MCF 10A (cell line): ENCODE measurements at places on chromosomes 16 and 17. TPM values are rescaled to one million over a fixed set of nuclear protein-coding genes. Genes with fewer than 3 reads are reported as not detected.

GRCh38 chr16:23670137-23670776, 8.4 kb upstream of the PLK1 start:
- peak; percentile 20 for DNase-seq

- no peak for DNase-seq
These were observed 34.8 kb downstream of the TIMM22 start for GRCh38 chr17:1031711-1032110.

- no peak for DNase-seq
These were observed 20.9 kb downstream of the KLHDC4 start for GRCh38 chr16:87744750-87745514.

- DNase-seq: peak; percentile 34
These were observed 210.4 kb downstream of the CA10 start for GRCh38 chr17:51948128-51948527.

GRCh38 chr16:68445458-68445857, 2.9 kb downstream of the SMPD3 start:
- peak; percentile 88 for DNase-seq

GRCh38 chr17:2043785-2044184, 2.0 kb downstream of the OVCA2 start:
- peak; percentile 67 for DNase-seq

DNA sequence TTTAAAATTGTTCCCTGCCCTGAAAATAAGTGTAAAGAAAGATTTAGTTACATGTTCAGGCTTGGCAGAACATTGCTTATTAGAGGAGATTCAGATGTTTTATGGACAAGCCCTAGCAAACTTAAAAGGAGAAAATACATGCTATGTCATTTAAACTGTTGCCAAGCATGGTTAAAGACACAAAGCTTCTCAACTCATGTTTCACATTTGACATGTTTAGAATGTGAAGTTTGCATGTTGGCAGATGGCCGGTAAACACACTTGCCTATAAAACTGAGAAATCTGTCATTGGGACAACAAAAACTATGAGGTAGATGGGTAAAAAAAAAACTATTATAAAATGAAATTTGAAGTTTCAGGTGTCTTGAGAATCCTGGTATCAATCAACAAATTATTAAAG, 5.8 kb downstream of the KRTAP29-1 start:
- DNase-seq: no peak

DNA sequence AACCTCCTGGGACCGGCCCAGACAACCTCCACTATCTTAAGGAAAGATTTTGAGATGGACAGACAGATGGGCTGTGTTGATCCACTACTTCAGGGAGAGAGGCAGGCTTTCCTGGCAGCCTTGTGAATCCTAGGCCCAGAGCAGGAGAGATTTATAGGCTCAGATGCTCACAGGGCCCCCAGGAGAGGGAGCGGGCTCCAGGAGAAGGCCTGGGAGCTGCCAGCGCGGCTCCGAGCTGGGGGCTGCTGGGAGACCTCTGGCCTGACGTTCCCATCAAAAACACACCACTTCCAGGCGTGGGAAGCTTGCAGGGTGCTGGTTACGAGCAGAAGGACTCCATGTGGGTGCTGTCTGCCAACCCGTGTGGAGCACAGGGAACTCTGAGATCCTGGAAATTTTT, 53.2 kb downstream of the MYH11 start:
- no peak for DNase-seq

GRCh38 chr16:15034266-15035162, 21.4 kb downstream of the NTAN1 start:
- DNase-seq: no peak

DNA sequence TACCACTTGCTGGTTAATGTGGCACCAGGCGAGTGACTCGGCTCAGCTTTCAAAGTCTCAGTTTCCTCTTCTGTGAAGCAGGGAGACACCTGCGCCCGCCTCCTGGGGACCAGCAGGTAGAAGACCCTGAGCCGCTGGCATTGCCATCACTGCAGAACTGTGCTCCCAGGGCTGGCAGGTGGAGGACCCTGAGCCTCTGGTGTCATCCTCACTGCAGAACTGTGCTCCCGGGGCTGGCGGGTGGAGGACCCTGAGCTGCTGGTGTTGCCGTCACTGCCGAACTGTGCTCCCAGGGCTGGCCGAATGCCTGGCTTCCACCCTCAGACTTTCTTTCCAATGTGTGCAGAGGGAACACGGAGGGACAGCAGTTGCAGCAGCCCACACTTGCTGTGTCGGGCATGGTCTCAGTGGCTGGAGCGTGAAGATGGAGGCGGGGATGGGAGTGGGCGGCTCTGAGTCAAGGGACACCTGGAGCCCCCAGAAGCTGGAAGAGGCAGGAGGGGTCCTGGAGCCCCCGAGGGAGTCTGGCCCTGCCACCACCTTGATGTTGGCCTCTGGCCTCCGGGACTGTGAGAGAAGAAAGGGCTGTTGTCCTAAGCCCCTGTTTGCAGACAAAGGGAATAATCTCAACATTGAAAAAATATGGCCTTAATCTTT, 75.8 kb upstream of the METTL9 start:
- DNase-seq: no peak

The C1QL1 gene
- 0.56 and 0.96 TPM in 2 replicates for total RNA-seq

The RND2 gene
- 0.16 TPM in 1 of 2 replicates, not detected in the other for total RNA-seq

The CD300A gene
- total RNA-seq: not detected in 2 replicates

DNA sequence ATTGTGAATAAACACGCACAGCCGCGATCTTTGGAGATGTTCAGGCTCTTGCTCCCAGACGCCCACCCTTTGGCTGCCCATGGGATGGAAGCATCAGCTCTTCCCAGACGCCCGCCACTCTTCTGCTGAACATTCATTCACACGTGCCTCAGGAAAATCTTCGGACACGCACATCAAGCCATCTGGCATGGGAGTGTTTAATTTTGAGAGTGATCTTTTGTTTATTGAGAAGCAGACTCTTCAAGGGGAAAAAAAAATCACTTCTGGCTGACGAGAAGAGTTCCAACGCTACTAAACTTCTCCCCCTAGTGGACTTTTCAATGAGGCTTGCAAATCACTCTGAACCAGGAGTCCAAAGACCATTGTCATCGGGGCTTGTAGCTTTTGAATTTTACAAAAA, 62.0 kb upstream of the NUDT7 start:
- peak; percentile 53 for DNase-seq
